ENCODE measurements at places on chromosomes 11 and 22. TPM values are rescaled to one million over a fixed set of nuclear protein-coding genes. Genes with fewer than 3 reads are reported as not detected.

DNA sequence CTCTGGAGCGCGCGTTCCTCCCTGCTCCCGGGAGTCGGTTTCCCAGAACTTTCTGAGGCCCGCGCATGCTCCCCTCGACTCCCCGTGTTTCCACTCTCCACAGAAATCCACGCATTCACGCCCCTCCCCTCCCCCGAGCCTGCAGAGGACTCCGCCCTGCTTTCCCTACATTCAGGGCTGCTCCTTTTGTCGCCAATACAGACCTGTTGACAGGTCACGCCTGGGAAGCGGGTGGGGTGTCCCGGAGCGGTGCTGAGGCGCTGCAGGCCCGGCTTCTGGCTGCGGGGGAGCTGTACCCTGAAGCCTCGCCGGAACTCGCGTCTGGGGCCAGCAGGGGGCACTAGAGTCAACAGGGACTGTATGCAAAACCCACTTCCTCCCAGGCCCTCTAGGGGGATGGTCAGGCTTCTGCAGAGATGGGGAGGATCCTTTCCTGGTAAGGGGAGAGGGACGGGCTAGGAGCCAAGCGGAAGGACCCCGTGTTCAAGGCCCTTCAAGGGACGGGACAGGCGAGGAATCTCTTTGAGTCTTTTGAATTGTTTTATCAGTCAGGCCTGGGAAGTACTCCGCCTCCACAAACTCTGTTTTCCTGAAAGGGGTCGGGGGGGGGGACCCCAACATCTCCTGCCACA, at the start of gene PRAME:
PRAME (minus strand) TSS at position 294 of the 632 bp plus-strand sequence. CDS start 2,433 bp downstream, outside the sequence.
- peak; percentile 80 for DNase-seq

Gene CNGA4
- total RNA-seq = 0.27 TPM

GRCh38 chr22:31083923-31084810, 3.0 kb downstream of the SMTN start:
- DNase-seq = no peak

Gene B3GAT1
- total RNA-seq = not detected

DNA sequence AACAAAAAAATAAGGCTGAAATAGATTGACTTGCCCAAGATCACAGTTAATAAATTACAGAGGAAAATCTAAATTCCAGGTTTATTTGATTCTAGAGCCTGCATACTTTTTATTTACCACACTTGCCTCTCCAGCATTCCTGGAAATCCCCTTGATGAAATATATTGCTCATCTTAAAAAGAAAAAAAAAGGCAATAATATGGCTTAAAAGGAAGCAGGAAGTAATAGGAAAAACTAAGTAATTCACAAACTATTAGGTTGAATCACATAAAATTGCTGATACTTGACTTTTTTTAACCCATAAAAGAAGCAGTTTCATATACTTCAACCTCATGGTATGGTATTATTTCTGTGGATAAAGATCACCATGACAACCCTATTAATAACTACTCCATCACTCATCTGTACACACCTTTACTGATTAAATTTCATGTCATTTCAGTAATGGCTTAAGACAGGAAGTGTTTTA, 52.9 kb downstream of the COPB1 start:
- no peak for DNase-seq

DNA sequence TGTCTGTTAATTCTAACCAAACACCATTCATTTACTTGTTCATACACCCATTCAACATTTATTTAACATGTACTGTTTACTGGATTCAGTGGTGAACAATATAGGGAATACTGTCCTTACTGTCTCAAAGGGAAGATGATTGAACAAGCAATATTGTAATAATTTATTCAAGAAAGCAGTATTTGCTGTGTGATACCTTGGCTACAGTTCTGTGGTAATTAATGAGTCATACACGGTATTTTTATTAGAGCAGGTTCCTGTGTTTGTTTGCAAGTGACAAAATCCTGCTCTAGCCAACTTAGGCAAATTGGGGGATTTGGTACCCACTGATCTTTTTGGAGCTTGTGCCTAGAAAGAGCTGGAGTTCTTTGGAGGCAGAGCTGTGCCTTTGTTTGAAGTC, 15.7 kb downstream of the PIH1D2 start:
- DNase-seq = no peak

- no peak for DNase-seq
Measured at GRCh38 chr11:133832991-133833897, 12.1 kb downstream of the SPATA19 start.

DNA sequence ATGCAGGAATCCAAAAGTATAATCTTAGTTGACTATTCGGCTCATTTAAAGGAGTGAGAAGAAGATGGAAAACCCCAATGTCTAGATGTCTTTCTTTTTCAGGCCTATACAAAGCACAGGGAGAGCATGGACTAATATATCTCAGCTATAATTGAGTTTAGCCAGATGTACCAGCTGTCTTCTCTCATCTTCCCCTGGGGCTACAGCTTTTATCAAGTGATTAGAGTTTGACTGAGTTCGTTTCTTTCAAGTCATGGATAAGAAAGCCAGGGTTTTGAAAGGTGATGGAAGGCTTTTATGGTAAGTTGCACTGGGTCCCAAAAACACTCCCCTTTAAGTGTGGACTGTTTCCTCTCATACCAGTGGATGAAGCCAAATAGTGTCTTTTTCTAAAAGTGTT, 1172.8 kb upstream of the TENM4 start:
- no peak for DNase-seq

DNA sequence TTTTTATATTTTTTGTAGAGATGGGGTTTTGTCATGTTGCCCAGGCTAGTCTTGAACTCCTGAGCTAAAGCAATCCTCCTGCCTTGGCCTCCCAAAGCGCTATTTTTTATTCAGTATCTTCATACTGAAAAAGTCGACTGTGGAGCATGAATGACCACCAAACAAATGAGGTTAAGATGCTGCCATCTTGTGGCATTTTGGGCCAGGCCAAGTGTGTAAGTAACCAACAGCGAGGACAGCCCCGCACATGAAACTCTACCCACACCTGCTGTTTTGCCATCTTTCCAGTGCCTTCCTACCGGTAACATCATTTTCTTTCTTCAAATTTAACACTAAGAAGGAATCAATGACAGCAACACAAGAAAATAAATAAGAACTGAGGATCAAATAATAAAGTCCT, 32.2 kb upstream of the AQP11 start:
- DNase-seq = no peak

DNA sequence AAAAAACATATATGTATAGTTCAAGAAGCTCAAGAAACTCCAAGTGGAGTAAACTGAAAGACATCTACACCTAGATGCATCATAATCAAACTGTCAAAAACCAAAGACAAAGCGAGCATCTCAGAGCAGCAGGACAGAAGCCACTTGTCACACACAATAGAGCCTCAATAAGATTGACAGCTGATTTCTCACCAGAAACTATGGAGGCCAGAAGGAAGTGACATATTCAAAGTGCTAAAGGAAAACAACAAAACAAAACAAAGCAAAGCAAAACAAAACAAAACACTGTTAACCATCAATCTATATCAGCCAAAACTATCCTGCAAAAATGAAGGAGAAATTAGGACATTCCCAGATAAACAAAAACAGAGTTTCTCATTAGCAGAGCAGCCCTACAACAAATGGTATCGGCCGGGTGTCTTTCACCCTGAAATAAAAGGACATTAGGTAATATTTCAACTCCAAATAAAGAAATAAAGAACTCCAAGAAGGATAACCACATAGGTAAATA, 65.8 kb upstream of the SEPTIN5 start:
- DNase-seq = peak; percentile 13

Gene APOA5
- 0.12 TPM for total RNA-seq

Gene MS4A1
- total RNA-seq = 0.25 TPM

GRCh38 chr11:35138943-35139721, at the start of gene CD44:
CD44 (plus strand) TSS chr11:35139171; CDS start chr11:35139304, 133 bp downstream.
- DNase-seq = peak; percentile 73

DNA sequence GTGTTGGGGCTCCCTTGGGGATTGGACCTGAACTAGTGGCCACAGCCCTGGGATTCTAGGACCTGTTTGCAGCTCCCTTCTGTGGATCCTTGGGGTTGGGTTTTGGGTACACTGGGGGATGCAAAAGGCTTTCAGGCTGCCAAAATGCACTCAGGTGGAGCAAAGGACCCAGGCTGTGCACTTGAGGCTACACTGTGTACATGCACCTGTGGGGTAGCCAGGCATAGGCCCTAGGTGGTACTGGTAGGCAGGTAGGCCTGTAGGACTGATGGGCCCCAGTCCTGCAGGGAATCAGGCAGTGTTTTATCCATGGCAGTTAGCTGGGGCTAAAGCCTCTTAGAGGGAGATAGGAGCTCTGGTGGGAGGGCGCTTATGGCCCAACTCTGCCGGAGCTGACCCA, 542.3 kb downstream of the LUZP2 start:
- no peak for DNase-seq

DNA sequence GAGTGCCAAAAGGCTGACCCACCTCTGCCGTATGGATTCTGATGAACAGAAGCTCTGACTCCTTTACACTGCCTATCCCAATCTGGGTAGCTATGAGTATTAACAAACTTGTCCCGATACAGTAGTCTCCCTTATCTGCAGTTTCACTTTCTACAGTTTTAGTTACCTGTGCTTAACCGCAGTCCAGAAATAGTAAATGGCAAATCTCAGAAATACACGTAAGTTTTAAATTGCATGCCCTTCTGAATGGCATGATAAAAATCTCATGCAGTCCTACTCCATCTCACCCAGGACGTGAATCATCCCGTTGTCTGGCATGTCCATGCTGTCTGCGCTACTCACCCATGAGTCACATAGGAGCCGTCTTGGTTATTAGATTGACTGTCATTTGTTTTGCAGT, 68.8 kb downstream of the SNX19 start:
- DNase-seq = peak; percentile 46

DNA sequence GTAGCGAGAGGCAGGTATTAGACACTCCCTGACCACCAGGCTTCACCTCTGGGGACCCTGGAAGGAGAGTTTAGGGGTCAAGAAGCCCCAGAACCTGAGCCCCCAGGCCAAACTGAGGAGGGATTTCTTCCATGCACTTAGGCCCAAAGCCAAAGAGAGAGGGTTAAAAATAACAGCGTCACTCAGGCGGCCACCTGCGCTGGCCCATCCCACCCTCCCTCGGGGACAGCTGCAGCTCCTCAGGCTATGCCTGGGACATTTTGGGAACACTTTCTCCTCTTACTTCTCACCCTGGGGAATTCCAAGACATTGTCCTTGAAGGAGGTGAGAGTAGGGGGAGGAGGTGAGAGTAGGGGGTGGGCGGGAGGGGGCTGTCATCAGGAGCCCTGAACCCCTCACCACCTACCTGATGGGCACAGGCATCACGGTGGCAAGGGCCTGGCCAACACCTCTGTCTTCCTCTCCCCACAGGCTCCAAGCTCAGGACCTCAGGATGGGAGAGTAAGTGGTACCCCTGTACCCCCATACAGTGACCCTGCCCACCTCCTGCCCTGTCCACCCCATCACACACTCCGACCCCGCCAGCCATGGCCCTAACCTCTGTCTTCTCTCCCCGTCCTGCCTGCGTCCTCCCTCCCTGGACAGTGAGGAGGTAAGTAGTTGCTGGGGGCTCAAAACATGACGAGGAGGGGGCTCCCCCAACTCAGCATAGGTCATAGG, 583 bp downstream of the TNNI2 start:
- DNase-seq = no peak

DNA sequence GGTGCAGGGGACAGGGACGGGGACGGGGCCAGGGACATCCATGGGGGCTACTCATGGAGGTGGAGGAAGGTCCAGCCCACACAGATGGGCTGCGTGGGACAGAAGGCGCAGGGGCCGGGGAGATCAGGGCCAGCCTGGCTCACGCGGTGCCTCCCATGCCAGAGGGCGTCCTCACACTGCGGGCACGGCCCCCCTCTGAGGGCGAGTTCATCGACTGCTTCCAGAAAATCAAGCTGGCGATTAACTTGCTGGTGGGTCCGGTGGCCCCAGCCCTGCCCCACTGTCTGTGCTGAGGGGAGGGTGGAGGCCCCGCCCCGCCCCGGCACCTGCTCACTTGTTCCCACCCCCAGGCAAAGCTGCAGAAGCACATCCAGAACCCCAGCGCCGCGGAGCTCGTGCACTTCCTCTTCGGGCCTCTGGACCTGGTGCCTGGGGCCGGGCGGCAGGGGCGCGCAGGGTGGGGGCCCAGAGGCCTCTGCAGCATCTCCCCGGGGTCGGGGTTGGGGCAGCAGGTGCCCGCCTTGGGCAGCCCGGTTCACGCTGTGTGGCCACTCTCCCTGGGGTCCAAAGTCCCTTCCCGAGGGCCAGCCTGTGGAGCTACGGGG, 15.8 kb downstream of the EPS8L2 start:
- DNase-seq = no peak

GRCh38 chr11:250740-251299, 14.0 kb downstream of the PSMD13 start:
- DNase-seq = no peak

DNA sequence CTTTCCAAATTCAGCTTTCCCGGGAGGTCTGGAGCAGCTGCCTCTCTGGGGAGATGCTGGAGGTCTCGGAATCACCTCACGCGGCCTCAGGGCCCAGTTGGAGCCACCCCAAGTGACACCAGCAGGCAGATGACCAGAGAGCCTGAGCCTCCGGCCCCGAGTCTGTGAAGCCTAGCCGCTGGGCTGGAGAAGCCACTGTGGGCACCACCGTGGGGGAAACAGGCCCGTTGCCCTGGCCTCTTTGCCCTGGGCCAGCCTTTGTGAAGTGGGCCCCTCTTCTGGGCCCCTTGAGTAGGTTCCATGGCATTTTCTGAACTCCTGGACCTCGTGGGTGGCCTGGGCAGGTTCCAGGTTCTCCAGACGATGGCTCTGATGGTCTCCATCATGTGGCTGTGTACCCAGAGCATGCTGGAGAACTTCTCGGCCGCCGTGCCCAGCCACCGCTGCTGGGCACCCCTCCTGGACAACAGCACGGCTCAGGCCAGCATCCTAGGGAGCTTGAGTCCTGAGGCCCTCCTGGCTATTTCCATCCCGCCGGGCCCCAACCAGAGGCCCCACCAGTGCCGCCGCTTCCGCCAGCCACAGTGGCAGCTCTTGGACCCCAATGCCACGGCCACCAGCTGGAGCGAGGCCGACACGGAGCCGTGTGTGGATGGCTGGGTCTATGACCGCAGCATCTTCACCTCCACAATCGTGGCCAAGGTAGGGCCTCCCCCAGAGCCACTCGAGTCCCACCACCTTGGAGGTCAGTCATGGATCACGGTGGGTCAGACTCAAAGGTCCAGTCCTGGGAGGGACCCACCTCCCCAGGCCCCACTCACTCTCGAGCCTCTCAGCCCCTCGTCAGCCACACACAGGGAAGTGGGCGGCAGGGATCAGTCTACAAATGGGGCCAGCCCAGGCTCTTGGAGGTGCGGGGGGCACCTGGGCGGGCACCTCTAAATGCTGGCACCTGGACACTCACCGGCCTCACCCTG, 525 bp downstream of the SLC22A12 start:
- DNase-seq = no peak

Gene FHIP1B
- total RNA-seq = 32.1 TPM

Gene APOL3
- total RNA-seq = 0.49 TPM

- DNase-seq = no peak
Measured at GRCh38 chr11:62015615-62016014, 48.2 kb upstream of the FTH1 start.

Gene LGALS1
- total RNA-seq = 1,080 TPM

Gene OR2AT4
- not detected for total RNA-seq

GRCh38 chr11:4191031-4191571, 96.5 kb downstream of the RRM1 start:
- no peak for DNase-seq

GRCh38 chr22:48618326-48618725, 1209.3 kb downstream of the BRD1 start:
- DNase-seq = no peak

Gene PRDM10
- total RNA-seq = 9.2 TPM

GRCh38 chr11:68816917-68817419, 24.7 kb downstream of the CPT1A start:
- no peak for DNase-seq

All from HCT116 (cell line).